ENCODE measurements at places on chromosomes 1 and 21.

GRCh38 chr1:226480461-226480860 lies 68.1 kb upstream of the STUM start:
- DNase-seq = no peak

DNA sequence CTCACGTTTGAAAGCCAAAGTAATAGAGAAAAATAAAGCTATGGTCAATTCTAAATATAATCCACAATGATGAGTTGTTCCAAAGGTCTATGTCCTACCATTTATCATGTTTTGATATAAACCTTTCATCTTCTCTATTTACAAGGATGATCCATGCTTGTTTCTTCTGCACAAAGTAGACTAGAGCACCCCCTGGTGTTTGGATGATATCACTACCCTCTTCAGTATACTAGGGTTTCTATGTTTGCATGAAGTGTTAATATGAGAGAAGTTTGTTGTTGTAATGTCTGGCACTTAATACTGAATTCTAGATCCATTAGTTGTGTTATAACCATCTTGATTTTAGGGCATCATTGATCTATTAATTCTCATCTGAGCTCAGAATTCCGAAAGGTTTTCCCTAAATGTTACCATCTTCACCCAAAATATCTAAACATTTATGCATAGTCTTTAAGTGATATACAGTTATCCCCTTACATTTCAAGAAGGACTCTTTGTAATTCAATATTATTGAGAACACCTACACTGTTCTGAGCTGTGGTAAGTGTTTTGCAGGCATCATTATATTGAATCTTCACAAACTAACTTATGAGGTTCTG lies 21.1 kb downstream of the CLDN8 start:
- no peak for DNase-seq

DNA sequence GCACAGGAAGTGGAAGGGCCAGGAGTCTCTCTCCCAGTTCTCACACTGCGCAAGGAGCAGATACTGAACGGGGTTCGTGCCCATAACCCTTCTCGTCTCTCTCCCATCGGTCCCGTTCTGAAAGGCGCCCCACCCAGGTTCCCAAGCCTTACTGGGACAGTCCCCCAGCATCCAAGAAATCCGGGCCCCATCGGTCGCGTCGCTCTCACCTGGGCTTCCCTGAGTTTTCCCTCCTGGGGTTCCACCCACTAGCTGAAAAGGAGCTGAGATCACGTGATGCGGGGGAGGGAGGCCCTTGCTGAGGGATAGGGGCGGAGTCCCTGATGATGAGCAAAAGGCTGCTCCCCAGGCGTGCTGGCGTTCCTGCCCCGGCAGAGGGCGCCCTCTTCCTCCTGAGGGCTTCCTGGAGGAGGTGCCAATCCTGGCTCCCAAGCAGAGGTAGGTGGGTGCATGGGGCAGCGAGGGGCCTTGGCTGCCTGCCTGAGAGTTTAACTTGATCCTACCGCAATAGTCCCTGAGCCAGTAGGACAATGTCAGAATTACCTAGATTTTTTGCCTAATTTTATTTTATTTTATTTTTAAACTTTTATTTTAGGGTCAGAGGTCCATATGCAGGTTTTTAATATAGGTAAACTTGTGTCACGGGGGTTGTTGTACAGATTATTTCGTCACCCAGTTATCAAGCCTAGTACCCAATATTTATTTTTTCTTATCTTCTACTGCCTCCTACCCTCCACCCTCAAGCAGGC lies at the start of gene SPOCD1:
Gene SPOCD1 (minus strand): TSS at position 271 of the 749 bp plus-strand sequence. CDS start 689 bp downstream, outside the sequence.
- no peak for DNase-seq

- DNase-seq = no peak
Measured at GRCh38 chr1:108829498-108829916, 27.4 kb downstream of the AKNAD1 start.

DNA sequence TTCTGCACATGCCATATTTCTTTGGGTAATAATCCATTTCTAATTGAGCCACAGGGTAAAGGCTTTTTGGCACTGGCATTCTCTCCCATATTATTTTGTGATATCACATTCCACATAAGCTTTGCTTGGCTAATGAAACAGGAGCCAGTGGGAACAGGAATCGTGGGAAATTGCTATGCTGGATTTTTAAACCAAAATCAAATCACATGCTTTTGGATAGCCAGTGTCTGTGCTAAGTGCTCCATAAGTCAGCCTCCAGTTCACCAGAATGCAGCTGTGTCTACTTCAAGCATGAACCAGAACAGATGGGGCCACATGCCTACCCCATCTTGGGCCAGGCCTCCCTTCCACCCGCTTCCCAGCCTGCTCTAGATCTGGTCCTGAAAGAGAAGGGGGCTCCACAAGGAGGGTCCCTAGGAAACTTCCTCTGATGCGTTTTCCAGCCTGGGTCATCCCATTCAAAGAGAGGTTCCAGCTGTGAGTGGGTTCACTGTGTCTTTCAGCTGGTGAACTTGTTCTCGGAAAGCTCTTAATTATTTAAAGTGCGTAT lies 131.2 kb upstream of the COA6 start:
- no peak for DNase-seq

DNA sequence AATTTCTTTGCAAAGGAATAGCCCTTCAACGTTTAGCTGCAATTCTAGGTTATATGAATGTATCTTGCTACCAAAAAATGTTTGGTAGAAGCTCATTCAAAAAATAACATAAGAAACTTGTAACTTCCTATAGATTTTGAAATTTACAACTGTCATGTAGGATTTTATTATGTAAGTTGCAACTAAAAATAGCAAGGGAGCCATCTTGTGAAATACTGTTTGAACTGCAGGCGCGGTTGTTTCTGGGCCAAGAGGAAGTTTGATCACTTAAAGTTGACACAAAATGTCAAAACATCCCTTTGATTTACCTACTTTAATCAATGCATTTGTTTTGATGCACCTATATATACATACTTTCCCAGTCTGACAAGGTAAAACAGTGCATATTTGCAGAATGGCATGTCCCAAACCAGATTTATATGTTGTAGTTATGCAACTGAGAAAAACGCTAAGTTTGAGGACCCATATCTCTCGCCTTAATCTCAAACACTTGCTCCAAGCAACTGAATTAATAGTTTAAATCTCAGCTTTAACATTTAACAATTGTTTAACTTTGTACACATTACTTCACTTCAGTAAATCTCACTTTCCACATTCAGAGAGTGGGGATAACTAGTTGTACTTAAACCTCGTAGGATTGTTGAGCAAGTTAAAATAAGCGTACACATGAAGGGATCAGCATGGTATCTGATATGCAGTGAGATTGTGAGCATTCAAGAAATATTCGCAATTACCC lies 63.9 kb downstream of the KCNK2 start:
- DNase-seq = no peak

- DNase-seq = no peak
Measured at GRCh38 chr1:28126783-28127490, 38.5 kb upstream of the EYA3 start.

DNA sequence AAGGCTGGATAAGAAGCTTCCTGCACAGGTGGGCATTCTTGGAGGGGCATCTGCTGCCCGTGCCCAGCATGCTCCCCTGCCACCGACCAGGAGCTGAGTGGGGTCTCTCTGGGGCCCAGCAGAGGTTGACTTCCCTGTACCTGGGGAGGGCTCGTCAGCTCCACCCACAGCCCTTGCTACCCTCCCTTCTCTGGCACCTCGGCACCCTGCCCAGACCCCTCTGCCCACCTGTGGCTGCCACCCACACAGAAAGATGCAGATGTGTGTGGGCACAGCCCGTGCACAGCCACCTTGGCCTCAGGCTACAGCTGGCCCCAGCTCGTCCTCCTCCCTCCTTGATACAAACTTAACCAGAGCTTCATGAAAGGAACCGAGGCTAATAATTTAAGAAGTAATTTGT lies 241.2 kb upstream of the VAMP3 start:
- DNase-seq = no peak

DNA sequence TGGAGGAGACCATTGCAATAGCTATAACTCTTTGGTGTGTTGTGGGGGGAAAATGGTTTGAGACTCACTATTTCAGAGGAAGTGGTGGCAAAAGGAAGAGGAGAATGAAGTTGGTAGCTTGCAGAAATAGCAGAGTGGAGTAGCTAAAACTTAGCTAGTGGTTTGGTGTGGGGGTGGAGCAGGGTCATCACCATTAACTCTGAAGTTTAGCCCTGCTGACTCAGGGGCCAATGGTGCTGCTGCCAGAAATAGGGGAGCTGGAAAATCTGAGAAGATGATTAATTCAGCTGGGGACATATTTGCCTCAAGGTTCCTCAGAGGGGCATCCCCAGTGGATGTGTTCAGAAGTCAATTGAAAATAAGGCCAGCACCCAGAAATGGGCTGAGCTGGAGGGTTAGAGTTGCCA lies 65.4 kb downstream of the RUNX1 start:
- no peak for DNase-seq

DNA sequence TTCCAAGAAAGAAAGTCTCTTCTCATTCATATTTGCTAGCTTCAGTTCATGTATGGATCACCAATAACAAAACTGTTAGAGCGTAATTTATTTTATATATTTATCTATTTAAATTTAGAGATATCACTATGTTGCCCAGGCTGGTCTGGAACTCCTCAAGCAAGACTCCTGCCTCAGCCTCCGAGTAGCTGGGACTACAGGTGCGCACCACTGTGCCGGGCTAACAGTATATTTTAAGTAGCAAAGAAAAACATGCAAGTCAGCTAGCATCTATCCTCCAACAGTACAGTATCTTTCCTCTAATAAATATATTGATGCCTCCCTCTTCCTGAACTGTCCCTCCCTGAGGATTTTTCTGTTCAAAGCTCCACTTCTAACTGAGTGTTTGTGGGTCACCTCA lies 21.5 kb downstream of the INPP5B start:
- DNase-seq = no peak

- DNase-seq = no peak
Measured at GRCh38 chr1:41093826-41094225, 72.3 kb upstream of the SLFNL1 start.

DNA sequence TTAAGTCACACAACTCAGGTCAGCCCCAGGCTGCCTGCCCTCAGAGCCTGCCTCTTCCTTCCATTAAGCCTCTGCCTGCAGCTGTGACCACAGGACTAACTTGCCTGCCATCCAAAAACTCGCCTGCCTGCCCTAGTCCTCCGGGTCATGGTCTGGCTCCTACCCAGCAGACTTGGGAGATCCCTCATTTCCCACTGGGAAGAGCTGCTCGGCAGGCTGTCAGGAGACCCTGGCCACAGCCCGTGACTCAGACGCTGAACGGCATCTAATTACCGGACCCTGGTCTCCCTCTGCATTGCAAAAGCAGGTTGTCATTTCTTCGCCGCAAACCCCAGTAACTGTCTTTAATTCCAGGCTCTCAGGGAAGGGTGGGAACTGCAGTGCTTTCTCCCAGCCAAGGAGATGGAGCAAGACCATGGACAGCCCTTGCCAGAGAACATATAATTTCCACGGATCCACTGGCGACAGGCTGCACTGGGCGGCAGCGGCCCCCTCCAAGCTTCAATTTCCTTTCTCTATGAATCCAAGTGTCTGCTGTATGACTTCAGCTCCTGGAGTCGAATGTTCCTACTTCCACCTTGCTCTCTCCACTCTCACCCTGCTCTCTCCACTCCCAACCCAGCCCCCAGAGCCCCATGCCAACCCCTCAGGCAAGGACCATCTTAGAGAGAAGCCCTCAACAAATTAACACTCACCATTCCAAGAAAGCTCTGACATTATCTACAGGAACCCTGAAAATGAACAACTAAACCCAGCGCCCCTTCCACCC lies 20.4 kb downstream of the OLFML2B start:
- peak; percentile 39 for DNase-seq

- DNase-seq = peak; percentile 46
Measured at GRCh38 chr1:93692983-93693591, 11.4 kb upstream of the BCAR3 start.

DNA sequence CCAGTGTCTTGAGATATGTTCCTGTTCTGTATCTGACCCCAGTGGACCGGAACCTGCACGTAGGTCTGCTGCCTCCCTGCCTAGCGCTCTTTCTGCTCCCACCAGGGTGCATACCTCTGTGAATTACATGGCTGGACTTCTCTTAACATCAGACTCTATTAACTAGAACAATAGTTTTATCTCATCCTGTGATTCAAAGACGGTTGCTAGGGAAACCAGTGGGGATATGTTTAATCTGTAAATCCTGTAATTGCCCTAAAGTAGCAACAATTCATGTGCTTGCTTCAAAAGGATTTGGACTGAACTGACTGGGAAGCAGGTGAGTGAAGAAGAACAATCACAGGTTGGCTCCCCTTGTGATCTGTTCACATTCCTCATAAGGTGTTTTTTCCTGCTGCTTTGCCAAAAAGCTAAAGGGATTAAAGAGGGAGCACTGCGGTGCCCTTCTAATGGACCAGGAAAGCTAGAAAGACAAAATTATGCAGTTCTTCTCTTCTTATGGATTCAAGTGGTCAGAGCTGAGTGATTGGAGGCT lies 52.7 kb upstream of the DIRAS3 start:
- no peak for DNase-seq

DNA sequence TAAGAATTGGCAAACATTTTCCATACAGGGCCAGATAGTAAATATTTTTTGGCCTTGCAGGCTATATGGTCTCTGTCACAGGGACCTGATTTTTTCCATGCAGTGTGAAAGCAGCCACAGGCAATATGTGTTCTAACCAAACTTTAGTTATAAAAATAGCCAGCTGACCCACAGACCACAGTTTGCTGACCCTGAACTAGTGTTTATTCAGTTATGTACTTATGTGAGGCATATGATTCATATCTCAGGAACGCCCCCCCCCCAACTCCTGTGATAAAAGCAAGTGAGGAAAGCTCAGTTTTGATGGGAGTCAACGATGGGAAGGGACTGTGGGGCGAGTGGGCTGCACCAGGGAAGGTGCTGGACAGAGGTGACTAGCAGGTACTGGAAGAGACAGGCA lies 80.1 kb downstream of the HMGB4 start:
- no peak for DNase-seq

GRCh38 chr1:204602871-204603542 lies 82.5 kb downstream of the LRRN2 start:
- DNase-seq = no peak

DNA sequence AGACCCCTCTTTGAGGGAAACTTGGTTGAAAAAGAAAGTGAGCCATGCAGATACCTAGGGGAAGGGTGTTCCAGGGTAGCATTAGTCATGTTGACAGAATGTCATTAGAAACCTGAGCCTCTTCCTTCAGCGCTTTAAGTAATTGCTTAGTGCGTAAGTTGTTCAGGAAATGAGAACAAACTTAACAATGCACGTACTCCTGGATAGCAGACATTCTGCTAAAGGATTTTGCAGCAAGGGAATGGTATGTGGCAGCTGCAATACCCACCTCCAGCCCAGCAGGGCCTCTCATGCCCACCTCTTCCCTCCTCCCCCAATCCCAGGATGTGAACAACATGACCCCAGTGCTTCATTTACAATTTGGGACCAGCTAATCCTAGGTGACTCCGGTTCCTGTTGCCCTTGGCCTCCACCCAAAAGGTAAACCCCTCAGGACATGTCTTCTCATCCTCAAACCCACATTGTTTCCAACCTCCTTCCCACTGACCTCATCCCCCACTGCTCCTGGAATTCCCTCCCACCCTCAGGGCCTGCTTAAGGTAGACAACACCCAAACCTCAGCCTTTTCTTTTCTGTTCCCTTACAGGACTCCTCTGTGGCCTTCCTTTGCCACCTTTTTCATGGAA lies 98.0 kb upstream of the BCAR3 start:
- no peak for DNase-seq

GRCh38 chr1:239977416-239977815 lies 114.3 kb upstream of the FMN2 start:
- DNase-seq = no peak
